ENCODE measurements at places on chromosomes 12 and 14. TPM values are rescaled to one million over a fixed set of nuclear protein-coding genes. Genes with fewer than 3 reads are reported as not detected.

Gene AVPR1A
- polyA plus RNA-seq, result 4.1 TPM

Gene PLEKHH1
- polyA plus RNA-seq, result 37.4 TPM

Gene MYH6
- polyA plus RNA-seq, result 0.16 TPM

Gene ZC2HC1C
- polyA plus RNA-seq, result 9.5 TPM

Gene MYRFL
- polyA plus RNA-seq, result 1.2 TPM

Gene CCNK
- polyA plus RNA-seq, result 57.0 TPM

Gene CIT
- polyA plus RNA-seq, result 15.2 TPM

Gene HOXC12
- polyA plus RNA-seq, result not detected

DNA sequence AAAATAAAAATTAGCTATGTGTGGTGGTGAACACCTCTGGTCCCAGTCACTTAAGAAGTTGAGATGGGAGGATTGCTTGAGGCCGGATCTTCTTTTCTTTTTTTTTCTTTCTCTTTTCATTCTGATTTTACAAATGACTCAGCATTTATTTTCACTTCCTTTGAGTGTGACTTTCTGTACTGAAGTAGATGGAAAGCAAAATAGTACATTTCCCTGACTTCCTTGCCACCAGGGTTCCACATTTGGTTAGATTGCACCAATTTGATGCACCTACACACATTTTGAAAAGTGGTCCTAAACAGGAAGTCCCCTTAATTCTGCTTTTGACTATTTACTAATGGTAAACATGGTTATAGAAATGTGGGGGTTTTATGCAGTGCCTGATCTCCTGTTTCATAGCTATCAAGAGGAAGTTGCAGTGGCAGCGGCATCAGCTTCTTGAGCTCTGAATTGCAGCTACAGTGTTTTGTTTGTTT is 13.0 kb upstream of the LEMD3 start:
- no peak for DNase-seq

GRCh38 chr14:70907176-70907995 is at the start of gene PCNX1:
Gene PCNX1 (plus strand): TSS chr14:70907459. CDS start chr14:70907851, 392 bp downstream.
- DNase-seq, result peak; percentile 82

- DNase-seq, result no peak
Observed at GRCh38 chr14:94081386-94081820, 293 bp downstream of the IFI27L1 start.

- DNase-seq, result no peak
Observed at GRCh38 chr14:61296719-61297502, 15.8 kb upstream of the TMEM30B start.

DNA sequence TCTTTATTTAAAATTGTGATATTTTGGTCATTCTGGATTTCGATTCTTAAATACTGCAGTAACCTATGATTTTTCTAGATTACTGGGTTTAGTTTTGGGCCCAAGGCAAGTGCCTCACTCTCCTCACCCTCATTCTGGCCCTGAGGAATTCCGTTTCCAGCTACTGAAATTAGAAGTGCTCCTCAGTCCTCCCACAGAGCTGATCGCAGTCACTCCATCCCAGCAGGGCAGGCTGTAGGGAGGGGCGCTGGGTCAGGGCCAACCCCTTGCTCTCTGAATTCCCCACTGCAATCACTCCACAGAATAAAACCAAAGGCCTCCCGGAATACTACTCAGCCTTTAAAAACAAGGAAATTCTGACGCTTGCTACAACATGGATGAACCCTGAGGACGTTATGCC is 66.5 kb upstream of the DIO3 start:
- no peak for DNase-seq

DNA sequence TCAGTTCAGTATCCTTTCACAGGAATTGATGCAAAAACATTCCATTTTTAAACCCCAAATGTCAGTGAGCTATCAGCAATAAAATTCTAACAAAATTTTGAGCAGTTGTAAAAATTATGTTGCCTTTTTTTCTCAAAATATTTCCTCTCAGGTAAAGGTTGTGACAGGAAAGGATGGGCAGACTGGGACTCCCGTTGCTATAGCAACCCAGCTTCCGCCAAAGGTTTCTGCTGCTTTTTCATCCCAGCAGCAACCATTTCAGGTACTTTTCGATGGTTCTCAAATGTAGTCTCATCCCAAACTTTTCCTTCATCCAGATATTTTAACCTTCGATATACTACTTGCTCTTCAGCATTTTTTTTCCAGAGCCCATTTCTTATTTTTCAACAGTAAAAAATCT is 13.6 kb downstream of the EP400 start:
- DNase-seq, result no peak

GRCh38 chr12:115411121-115411520 is 727.1 kb upstream of the TBX3 start:
- no peak for DNase-seq

DNA sequence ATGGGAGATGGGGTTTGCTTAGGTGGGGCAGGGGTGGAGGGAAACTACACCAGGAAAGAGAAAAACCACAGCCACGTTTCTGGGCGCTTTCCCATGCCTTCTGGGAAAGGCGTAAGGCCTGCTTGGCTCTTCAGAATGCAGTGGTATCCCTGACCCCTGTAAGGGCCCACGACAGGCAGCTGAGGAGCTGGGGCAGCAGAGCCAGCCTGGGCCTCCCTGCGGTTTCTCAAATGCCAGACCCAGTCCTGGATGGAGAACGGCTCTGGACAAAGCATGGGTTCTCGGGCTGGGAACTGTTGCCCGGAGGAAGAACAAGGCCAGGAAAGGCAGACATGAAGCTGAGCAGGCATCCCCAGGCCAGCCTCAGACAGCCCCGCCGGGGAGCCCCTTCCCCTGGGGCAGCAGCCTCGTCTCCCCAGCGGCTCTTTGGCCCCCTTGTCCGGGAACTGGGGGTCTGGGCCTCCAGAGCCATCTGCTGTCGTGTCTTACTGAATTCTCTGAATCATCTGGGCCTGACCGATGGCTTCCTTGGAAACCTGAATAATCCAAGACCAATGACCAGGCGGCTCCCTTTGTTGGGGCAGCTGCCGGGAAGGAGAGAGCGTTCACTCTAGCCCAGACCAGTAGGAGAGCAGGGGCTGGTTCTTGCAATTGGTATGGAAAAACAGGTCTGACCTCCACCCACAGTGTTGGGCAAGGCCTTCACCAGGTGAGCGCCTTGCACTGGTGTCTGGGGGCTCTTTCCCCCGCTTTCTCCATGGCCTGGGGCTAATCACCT is 64.0 kb upstream of the RIN3 start:
- no peak for DNase-seq

DNA sequence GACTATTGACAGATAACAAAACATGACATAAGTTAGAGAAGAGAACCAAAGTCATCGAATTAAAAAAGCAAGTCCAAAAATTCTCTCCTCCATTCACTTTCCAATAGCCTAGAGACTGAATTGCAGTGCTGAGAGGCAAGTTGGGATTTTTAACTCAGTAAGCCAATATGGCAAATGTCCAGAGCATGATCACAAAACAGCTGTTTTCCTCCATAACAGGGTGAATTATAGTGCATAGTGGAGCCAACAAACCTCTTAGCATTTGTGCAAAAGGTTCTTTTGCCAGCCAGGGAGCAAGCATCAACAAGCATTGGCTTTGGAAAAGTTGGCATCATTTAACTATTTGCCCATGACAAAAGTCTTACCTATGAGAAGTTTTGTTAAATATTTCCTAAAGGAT is 458.8 kb upstream of the NOVA1 start:
- no peak for DNase-seq

DNA sequence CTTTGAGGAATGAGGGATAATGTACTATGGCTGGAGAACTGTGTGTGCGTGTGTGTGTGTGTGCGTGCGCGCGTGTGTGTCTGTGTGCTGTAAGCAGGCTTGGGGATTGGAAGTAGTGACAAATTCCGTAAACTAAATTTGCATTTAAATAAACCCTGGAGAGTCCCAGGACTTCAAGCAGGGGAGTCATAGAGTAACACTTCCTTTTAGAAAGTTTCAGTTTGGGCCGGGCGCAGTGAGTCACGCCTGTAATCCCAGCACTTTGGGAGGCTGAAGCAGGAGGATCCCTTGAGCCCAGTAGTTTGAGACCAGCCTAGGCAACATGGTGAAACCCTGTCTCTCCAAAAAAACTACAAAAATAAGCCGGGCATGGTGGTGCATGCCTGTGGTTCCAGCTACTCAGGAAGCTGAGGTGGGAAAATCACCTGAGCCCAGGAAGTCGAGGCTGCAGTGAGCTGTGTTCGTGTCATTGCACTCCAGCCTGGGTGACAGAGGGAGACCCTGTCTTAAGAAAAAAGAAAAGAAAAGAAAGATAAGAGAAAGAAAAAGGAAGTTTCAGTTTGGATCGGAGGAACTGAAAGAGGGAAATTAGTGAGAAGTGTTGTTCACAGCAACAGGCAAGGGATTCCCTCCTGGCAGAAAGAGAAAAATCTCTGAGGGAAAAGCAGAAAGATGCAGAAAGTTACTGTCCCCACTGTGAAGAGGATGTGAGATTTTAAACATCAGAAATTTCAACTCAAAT is 222.7 kb upstream of the SOX5 start:
- no peak for DNase-seq

GRCh38 chr12:43282106-43282505 is 269.9 kb downstream of the ADAMTS20 start:
- DNase-seq, result no peak

DNA sequence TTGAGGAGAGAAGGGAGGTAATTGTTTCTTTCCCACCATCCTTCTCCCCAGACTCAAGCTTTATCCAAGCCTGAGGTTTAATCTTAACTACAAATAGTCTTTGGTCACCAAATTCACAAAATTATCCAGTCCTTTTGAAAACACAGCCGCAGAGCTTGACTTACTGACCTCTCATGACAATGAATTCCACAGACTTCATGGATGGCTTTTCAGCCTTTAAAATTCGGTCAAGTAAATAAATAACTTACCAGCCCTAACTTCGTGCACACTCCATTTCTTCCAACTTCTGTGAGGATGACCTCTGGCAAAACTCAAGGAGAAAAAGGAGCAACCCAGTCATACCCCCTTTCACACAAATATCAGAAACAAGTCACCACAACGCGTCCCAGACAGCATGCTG is 137.0 kb upstream of the CDKN3 start:
- no peak for DNase-seq

GRCh38 chr12:119725523-119725922 is 57.6 kb downstream of the PRKAB1 start:
- no peak for DNase-seq

DNA sequence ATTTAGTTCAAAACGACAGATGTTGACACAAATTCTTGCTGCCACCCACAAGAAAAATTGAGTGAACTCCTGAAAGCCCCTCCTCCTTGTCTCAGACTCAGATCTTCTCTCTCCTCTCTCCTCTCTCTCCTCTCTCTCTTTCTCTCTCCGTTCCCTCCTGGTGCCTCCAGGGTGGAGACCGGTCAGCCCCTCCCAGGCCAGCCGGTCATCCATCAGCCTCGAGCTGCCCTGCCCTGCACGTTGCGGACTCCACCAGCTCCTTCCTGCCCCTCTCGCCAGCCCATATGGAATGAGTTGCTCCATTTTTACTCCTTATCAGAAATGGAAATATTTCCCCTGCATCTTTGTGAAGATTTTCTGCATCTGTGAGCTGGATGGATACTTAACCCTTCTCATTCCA is 103.8 kb downstream of the TBX5 start:
- no peak for DNase-seq
